MM.1S (cell line): ENCODE measurements at places on chromosomes 3 and 15.
A peak's percentile ranks its signal among the peaks of the same experiment; 100 is the strongest.

DNA sequence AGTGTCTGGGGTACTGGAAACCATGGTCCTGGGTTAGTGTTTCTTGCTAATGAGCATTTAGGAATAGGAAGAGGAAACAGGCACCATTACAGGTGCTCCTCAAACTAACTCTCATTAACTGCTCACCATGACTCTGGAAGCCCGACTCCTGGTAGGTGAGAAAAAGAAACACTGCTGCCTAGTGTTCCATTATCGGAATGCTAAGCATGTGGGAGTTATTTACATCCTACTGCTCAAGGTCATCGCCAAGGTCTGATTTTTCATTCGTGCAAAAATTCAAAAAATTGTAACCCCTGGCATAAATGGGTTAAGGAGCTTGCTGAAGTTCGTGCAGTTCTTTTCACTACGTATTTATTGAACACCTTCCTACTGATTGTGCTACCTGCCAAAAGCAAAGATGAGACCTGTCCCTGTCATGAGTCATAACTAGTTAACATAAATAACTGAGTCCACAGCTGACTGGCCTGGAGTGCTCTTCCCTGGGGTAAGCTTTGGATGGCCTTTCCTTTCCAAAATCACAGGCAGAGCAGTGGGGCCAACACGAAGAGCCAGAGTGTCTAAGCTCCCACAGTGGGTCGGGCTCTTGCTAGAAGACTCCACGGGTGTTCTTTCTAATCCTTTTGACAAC, 22.7 kb upstream of the PAQR5 start:
- no peak for DNase-seq

GRCh38 chr3:187989575-187990153, 164.3 kb upstream of the LPP start:
- DNase-seq: no peak

DNA sequence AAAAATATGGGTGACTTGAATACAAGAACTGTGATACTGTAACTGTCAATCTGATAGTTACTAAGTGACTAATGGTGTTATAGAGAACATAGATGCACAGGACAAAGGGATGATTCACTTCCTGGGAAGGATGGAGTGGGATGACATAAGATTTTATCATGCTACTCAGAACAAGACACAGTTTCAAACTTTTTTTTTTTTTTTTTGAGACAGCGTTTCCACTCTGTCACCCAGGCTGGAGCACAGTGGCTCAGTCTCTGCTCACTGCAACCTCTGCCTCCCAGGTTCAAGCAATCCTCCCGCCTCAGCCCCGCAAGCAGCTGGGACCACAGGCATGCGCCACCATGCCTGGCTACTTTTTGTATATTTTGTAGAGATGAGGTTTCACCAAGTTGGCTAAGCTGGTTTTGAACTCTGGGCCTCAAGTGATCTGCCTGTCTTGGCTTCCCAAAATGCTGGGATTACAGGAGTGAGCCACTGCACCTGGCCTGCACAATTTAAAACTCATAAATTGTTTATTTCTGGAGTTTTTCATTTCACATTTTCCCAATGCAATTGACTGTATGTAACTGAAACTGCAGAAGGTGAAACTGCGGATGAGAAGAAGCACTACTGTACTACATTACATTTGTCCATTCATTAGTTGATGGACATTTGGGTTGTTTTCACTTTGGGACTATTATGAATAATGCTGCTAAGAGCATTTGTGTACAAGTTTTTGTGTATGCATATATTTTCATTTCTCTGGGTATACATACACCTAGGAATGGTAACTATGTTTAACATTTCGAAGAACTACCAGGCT, 40.6 kb downstream of the ADIPOQ start:
- no peak for DNase-seq

GRCh38 chr15:57580866-57581265, 10.8 kb upstream of the MYZAP start:
- DNase-seq: no peak

GRCh38 chr3:65391068-65391467, 647.6 kb downstream of the MAGI1 start:
- no peak for DNase-seq

DNA sequence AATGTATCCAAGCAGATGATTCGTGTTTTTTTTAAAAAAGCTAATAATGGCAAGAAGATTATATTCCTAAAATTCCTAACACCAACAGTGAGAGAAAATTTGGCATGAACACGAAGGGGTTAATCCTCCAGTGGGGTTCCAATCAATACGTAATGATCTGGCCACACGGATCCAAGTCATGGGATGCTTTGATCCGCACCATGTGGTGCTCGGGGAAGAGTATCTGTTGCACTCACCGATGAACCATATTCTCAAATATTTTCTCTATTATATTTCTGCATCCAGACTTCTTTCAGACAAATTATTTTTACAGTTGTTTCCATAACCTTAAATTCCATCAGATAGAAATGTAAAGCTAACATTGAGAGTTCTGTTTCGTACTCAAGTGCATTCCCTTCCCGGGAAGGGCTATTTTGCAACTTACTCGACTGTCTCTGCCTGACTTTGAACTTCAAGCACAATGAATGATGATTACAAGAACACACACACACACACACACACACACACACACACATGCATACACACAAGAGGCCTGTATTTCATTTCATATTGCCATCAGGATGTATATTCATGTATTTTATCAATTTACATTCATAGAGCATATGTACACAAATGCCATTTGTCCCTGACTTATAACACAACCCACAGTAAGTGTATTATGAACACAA, 567.2 kb downstream of the FOXP1 start:
- DNase-seq: no peak

- DNase-seq: no peak
Measured at GRCh38 chr3:162376761-162377160, 880.2 kb downstream of the OTOL1 start.

GRCh38 chr15:45914425-45914824, 279.6 kb downstream of the SQOR start:
- no peak for DNase-seq

GRCh38 chr3:45618081-45618509, 23.5 kb downstream of the LIMD1 start:
- DNase-seq: no peak

DNA sequence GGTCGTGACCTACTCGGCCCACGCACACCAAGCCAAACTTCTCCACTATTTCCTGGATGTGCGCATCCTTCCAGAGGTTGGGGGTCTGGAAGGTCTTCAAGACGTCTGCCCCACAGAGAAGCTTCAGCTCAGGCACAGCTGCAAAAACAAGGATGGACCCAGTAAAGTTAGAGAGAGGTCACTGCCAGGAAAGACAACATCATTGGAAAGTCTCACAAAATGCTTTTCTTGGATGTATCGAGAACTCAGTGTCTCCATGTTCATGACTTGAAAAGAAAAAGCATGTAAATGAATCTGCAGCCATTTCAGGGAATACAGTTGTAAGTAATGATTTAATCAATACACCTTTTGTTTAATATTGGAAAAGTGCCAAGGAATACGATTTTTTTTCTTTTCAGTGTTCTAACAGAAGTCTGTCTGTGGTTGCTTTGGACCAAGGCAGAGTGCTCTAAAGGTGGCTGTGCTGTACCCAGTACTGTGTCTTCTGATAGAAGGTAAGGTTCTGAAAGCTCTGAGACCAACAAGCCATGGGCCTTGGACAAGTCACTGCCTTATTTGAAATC, 21.8 kb upstream of the RBP1 start:
- DNase-seq: no peak

DNA sequence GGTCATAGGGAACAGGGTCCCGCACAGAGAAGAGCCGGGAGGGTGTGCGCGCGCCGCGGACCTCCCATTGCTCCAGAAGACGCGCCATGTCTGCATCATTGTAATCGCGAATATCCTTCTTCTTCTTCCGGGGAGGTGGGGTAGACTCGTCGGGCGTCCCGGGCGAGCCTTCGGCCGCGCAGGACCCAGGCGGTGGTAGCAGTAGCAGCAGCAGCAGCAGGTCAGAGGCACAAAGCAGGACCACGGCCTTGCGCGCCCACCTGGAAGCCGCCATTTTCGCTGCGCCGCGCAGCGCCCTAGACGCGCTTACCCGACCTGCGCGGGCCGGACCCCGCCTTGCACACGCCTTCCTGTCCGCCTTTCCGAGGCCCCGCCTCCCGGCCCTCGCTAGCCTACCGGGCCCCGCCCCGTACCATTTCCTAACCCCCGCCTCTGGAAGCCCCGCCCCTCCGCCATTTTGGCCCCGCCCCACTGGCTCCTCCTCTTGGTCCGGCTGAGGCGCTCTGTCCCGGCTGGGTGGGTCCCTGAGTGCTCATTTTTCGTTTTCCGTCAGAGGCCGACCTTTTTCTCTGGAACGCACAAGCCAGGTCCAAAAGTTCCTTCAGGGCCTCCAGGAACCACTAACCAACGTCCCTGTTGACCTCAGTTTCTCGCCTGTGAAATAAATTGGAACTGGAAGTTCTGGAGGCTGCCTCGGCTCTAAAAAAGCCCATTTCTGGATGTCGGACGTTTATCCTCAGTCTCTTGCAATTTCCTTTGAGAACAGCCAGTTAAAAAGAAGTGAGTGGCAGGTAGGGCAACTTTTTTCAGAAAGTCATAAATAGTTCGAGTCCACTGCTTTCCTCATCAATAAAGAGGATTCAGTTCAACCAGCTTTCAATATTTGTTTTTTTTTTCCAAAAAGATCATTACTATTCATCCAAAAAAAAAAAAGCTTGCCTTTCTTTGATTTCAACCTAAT, at the start of gene MESD:
MESD (minus strand) TSS at position 302 of the 961 bp plus-strand sequence; CDS start at position 274, 28 bp downstream.
- peak; percentile 96 for DNase-seq

GRCh38 chr15:66240240-66240794, 13.2 kb downstream of the MEGF11 start:
- DNase-seq: no peak

DNA sequence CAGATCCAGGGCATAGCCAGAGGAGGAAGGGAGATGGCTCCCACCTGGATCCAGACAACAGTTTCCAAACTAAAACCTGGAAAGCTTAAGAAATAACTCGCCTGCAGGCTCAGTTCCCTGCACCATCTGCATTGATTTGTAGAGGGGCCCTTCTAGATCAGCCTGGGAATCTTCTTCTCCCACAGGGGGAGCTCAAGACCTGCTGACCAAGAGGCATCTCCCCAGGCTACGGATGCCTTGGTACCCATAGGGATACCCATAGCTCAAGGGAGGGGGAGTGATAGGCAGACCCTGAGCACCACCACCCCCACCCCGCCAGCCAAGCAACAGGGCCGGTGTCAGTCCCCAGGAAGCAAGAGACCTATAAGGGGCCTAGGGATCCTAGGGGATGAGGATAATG, 28.0 kb upstream of the DCLK3 start:
- peak; percentile 26 for DNase-seq

GRCh38 chr3:109224333-109224732, 87.8 kb downstream of the C3orf85 start:
- DNase-seq: peak; percentile 28

DNA sequence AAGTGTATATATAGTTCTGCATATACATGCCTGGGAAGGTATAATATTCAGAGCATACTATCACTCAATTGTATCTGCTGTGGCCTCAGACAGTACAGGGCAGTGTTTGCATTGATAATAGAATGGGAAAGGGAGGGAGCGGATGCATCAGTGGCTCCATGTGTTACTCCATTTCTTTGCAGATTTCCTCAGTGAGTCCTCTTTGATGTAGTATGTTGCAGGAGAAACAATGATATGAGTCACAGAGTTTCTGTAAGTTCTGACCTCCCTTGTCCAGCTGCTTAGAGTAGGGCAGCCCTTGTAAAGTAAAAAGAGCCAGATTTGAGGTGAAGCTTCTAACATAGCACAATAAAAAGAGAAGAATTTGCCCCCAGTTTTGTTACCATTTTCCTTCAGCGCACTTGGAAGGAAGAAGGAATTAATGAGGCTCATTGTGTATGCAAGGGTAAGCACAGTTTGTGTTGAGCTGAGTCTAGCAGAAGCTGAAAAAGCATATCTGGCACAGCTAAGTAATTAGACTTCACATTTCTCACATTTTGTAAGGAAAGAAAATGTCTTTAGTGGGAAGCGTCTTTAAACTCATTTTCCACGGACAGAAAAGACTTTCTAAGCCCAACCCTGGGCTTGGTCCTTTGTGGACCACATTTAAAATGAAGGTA, 555.8 kb upstream of the IL12A start:
- DNase-seq: no peak

DNA sequence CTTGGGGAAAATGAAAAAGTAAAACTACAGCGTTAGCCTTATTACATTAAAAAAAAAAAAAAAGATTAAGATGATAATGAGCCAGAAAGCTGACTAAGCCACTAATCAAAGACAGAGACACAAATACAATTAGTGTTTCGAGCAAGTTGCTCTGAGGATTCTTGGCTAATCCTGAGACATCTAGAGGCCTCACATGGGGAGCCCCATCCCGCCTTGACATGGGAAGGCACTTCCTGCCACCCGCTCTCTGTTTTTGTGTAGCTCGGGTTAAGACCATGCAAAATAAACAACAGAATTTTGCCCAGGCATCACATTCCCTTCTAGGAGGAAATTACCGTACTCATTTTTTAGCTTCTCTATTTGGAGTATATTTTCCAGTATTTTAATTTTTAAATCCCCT, 15.3 kb downstream of the HESX1 start:
- DNase-seq: no peak

DNA sequence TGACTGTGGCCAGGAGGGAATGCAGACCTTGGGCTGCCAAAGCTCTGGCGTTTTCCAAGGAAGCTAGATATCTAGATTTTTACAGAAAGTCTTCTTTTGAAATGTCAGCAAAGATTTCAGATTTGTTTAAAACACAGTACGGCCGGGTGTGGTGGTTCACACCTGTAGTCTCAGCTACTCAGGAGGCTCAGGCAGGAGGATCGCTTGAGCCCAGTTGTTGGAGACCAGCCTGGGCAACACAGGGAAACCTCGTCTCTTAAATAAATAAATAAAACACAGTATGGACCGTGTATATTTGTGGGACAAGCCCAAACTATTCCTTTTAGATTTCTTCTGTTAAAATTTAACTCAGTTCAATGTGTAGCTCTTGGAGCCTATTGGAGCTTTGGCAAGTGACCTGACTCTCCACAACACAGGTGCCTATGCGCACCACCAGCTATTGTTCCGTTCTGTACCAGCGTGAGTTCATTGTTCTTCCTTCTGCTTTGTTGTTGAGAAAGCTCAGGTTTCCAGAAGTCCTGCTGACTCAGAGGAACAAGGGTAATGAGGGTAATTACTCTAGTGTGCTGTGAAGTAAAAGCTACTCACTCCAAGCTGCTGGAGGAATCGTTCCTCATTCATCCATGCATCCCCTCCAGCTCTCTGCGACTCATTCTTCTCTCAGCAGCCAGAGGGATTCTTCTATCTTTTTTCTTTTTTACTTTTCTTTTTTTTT, 73.1 kb upstream of the SLC6A6 start:
- DNase-seq: no peak

GRCh38 chr15:79064496-79064895, 26.1 kb downstream of the RASGRF1 start:
- no peak for DNase-seq

DNA sequence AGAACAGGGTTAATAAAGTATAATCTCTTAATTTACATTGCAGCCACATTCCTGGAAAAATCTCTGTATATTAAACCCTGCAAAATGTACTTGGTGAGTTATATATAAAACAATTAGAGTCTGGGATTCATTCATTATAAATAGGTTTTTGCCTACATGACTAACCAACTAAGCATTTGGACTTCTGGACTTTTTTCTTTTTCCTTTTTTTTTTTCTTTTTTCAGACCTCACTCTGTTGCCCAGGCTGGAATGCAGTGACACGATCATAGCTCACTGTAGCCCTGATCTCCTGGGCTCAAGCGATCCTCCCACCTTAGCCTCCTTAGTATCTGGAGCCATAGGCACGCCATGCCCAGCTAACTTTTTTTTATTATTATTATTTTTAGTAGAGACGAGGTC, 4.5 kb downstream of the DNAJC13 start:
- no peak for DNase-seq
